ENCODE measurements at places on chromosomes 3 and 15.

DNA sequence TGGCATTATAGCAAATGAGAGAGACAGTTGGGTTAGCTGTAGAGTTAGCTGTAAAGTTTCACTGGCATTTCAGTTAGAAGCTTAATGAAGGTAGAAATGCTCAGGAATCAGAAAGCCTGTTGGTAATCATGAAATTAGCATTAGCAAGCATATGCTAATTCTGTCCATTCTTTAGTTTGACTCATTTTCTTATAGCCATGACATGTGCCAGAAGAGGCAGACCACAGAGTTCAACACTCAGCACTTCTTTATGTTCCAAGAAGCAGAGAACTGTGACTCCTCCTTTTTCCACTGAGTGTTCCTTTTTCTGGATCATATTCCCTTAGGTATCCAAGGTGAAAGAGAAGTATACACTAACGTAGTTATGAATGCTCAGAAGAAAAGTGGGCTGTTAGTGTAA, 276.2 kb upstream of the SGO1 start:
- DNase-seq = no peak

GRCh38 chr15:70062321-70062956, 35.3 kb downstream of the TLE3 start:
- peak; percentile 80 for DNase-seq

GRCh38 chr15:99114511-99115299, 9.8 kb downstream of the SYNM start:
- no peak for DNase-seq

GRCh38 chr3:4985330-4986174, 6.3 kb downstream of the BHLHE40 start:
- DNase-seq = no peak

DNA sequence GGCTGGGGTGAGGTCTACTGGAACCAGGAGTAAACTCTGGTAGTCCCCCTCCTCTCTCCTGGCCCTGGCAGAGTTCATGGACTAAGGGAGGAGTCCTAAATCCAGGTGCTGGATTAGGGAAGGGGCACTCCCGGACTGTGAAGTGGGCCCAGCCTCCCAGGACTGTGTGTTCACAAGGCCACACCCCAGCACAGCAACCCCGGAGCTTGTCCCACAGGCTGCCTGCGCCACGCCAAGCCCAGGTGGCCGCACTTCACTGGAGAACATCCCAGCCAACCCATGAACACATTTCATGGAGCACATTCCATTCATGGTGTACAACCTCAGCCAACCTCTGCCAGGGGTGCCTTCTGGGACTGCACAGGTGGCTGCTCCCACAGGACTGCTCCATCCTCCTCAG, 8.2 kb downstream of the ARPIN start:
- no peak for DNase-seq

All from foreskin melanocyte (primary cell).